ENCODE measurements at places on chromosomes 3 and 15.

DNA sequence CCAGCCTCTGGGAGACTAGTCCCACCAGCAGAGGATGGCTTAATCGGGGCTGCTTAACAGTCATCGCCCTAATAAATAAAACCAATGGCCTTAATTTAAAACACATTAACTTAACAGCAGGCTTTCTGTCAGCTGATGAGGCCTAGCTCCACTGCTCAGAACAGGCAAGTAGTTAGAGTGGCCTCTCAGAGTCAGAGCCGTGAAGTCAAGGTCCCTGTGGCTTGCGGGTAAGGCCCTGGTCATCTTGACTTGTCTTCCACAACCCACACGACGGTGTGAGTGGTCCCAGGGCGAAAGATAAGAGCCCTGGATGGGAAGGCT is 11.8 kb downstream of the XXYLT1 start:
- DNase-seq = no peak

- DNase-seq = no peak
These were observed 300.7 kb downstream of the SHOX2 start for GRCh38 chr3:157805538-157805937.

- DNase-seq = no peak
These were observed 99.1 kb downstream of the LARS2 start for GRCh38 chr3:45487508-45487907.

- DNase-seq = no peak
These were observed 379.6 kb downstream of the MECOM start for GRCh38 chr3:169283951-169284350.

GRCh38 chr3:23217872-23218554 is 14.9 kb downstream of the UBE2E2 start:
- DNase-seq = no peak

DNA sequence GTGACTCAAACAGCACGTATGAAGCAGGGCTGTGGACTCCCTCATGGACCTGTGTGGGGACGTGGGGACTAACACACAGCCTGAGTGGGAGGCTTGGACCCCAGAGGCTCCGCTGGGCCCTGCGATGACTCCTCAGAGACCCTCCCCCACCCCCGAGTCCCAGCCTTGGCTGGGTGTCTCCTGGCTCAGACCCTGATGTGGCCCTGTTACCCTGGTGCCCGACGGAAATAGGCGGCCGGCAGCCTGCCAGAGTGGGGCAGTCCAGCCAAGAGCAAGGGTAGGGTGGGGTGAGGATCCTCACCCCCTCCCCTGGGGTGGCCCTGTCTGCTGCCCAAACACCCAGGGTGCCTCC is 15.3 kb downstream of the TNK2 start:
- DNase-seq = no peak

DNA sequence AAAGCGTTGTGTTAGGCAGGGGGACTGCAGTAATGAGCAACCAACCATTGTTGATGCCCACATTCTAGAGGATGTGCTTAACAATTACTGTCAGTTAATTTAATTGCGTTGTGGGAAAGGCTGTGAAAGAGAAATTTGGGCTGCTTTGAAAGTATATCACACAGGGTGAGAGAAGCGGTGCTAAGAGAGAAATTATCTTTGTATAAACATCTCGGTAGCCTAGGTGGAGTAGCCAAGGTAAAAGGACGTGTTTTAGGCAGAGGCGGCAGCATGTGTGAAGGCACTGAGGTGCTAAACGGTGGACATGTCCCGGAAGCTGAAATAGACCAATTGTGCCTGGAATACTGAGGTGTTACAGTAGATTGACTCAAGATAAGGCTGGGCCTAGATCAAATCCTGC is 71.9 kb downstream of the UBE2E2 start:
- no peak for DNase-seq

DNA sequence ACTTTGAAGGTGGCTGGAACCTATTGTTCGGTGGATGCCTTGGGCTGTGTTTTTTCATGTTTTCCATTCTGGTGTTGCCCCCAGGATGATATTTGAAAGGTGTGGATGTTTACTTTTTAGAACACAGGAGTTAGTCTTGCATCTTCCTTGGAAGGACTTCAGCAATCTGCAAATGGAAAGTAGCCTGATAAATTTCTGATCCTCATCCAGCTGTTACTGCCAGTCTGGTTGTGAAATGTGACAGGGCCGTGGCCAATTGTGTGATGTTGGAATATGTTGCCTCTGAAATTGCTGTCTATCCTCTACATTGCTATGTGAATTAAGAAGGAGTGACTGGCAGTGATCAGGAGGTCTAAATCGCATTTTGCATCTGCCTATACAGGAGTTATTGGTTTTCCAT is 382.5 kb upstream of the C2CD4B start:
- DNase-seq = no peak

DNA sequence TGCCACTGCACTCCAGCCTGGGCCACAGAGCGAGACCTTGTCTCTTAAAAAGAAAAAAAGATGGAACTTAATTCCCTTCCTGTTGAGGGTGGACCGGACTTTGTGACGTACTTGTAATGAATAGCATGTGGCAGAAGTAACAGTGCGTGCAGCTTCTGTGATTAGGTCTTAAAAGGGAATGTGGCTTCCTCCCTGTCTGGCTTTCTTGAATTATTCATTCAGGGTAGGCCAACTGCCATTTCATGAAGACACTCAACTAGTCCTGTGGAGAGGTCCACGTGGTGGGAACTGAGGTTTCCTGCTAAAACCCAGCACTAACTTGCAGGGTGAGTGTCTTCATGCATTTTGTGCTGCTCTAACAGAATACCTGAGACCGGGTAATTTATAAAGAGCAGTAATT is 98.9 kb upstream of the PIAS1 start:
- DNase-seq = no peak

DNA sequence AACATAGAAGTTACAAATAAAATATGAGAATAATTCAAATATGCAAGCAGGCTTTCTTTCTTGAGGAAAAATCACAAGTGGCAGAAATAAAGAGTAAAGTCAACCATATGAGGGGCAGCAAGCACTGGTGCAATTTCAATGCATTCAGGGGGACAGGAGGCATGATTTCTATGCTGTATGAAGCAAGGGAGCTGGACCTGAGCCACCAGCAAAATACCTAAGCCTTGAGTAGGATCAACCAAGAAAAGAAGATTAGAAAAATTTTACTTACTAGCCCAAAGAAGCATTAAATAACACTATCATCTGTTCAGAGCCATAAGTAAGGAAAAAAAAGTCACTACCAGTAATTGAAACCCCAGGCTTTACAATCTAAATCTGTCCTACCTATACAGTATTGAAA is 6.3 kb downstream of the ADGRG7 start:
- no peak for DNase-seq

- DNase-seq = no peak
These were observed 1271.0 kb downstream of the NSUN3 start for GRCh38 chr3:95333826-95334225.

DNA sequence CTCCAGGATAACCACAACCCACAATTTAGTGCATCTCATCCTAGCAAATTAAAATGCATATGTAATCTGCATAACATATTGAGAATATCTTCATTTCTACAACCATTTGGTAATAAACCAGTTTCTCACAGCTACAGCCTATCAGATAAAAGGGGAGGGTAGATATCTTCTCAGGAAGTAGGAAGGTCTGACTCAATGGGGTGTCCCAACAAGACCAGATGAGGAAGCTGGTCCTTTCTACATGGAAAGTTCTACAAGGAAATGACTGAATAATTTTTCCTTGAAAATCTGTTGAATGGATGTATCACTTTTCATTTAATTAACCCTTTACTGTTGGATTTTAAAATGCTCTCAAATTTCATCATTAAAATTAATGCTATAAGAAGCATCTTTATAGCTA is 17.4 kb upstream of the TMPRSS7 start:
- DNase-seq = no peak

DNA sequence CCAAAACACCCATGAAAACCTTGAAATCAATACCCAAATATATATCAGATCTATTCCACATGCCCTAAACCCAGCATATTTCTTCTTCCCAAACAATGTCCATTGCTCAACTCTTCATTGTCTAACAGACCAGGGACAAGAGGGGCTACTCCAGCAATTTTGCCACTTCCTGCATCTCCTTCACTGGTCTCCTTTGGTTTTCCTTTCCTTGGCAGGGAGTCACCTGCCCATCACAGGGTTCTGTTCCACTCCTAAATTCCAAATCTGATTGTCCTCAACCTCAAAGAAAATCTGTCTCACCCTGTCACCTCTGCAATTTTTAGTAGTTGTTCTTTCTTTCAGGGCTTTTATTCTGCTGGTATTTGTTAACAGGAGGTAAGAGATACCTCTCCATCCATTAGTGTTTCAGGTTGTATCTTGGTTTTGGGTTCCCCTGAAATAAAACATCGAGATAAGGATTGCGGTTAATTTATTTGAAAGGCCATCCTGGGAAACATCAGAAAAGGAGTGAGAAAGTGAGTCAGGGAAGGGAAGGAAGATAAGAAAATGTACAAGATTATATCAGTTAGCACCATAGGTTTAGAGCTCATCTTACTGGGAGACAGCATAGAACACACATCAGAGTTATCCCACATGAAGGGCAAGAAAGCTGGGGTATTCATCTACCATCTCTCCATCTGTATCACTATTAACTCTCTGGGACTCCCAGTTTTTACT is 13.6 kb downstream of the ZBED2 start:
- no peak for DNase-seq

DNA sequence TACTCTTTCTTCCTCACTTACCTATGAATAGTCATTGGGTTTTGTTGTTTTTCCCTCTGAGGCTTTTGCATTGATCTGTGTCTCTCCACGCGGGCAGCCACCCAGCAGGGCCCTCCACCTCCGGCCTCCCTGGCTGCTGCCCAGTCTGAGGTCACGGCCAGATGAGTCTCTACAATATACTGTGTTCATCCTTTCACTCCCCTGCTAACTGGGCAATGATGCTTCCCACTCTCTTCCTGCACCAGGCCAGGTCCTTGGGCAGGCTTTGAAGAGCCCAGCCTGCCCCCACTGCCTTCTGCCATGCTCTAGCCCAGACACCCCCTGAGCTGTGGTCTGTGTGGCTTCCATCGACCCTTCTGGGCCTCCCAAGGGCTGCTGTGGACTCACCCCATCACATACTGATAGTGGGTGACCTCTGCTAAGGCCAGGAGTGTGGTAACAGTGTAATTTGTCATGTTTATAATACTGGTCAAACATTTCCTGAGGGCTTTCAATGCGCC is 18.0 kb downstream of the PDIA5 start:
- no peak for DNase-seq

DNA sequence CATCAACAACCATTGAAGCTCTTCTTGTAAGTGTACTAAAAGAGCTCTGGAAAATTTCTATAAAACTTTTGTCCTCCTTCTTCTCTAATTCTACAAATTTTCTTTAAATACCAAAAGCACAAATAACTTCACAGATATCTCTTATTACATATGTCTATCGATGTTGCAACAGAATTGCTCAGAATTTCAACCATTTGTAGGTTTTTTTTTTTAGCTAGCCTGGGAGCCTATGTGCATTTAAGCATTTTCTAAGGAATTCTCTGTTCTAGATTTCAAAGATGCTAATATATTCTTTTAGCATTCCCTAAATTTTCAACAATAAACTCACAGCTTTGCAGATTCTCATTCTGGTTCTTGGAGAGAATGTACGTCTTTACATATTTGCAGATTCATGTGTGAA is 774.3 kb upstream of the NR2F2 start:
- DNase-seq = no peak

DNA sequence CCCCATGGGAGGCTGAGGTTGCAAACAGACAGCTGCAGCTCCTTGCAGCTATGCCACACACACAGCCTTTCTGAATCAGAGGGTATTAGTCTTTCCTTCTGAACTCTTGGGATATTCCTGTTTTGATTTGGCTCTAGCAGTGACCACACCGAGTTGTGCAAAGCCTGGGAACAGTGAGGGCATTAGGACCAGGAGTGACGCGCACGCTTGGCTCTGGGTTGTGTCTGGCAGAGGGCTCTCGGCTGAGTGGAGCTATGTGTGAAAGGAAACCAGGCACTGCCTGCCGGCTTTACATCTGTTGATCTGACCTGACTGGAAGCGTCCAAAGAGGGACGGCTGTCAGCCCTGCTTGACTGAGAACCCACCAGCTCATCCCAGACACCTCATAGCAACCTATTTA is at the start of gene GALNT15:
Gene GALNT15 (plus strand): TSS at position 292 of the 400 bp plus-strand sequence. CDS start 472 bp downstream, outside the sequence.
- no peak for DNase-seq

DNA sequence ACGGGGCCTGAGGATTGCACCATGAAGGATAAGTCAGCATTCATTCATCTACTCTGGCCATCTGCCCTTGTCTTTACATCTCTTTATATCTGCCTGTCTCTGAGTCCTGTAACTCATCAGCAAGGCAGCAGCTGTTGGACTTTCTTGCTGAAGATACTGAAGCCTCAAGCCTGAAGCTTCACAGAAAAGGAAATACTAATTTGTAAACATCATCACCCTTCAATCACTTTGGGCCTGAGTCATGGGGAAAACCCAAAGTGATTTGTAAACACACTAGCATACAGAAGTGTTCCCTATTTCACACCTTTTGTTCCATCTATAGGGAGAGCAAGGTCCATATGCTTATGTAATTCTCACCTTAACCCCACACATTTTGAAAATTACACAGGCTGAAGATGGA is 928.2 kb downstream of the EPHA3 start:
- DNase-seq = no peak

DNA sequence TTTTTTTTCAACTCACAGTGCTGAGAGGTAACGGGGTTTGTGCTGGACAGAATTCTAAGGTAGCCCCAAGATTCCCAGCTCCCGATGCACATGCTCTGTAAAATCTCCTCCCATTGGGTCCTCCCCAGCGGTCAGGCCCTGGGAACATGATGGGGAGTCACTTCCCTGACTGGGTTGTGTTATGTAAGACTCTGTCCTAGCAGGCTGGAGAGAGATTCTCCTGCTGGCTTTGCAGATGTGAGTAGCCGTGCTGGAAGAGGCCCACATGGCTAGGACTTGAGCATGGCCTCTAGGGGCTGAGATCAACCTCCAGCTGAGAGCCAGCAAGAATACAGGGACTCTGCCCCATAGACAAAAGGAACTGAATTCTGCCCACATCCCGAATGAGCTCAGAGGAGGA is 83.7 kb upstream of the OXTR start:
- DNase-seq = no peak

GRCh38 chr15:25066708-25067107 is 111.9 kb downstream of the SNRPN start:
- DNase-seq = no peak

- no peak for DNase-seq
These were observed 18.6 kb upstream of the THSD4 start for GRCh38 chr15:71096676-71097075.

GRCh38 chr15:63640146-63640545 is 43.0 kb downstream of the FBXL22 start:
- DNase-seq = no peak

- no peak for DNase-seq
These were observed 102.8 kb downstream of the PYDC2 start for GRCh38 chr3:191563722-191564121.

All from SIG-M5 (cell line).